ENCODE measurements at places on chromosomes 4 and X.

DNA sequence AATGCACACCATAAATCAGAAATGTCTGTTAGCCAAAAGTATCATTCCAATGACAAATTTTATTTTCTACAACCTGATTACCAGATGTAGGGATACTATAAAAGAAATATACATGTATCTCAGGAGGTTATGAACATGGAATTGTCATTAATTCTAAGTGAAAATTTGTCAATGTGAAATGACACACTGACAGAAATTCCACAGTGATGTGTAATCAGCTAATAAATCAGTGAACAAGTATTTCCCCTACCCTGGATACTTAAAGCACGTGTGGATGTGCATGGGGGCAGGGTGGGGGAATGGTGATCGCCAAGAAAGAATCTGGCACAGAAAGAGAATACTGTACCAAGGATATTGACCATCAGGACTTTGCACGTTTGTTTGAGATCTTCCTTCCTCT lies 123.6 kb downstream of the SH3RF1 start:
- no peak for DNase-seq

DNA sequence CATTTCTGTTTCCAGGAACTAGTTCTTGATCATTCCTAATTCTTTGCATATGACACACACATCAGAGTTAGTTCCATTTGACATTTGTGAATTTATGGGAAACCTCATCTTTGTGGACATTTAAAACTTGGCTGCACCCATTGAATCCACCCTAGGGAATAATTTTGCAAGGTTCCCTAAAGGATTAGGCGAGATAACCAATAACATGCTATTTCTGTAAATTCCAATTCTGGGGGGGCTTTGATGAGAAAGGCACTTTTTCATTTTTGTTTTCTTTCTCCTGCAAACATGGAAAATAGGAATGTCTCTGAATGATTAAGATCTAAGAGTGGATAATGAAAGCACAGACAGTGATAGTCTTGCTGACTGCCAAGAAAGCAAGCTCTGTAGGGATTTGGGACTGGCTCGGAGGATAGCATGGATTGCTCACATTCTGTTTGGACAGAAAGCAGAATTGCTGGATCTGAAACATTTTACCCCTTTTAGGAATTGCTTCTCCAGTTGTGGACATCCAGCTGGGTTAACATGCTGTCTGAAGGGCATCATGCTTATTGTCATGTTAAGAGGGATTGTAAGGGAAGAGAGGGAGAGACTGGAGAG lies 145.1 kb downstream of the NHS start:
- no peak for DNase-seq

DNA sequence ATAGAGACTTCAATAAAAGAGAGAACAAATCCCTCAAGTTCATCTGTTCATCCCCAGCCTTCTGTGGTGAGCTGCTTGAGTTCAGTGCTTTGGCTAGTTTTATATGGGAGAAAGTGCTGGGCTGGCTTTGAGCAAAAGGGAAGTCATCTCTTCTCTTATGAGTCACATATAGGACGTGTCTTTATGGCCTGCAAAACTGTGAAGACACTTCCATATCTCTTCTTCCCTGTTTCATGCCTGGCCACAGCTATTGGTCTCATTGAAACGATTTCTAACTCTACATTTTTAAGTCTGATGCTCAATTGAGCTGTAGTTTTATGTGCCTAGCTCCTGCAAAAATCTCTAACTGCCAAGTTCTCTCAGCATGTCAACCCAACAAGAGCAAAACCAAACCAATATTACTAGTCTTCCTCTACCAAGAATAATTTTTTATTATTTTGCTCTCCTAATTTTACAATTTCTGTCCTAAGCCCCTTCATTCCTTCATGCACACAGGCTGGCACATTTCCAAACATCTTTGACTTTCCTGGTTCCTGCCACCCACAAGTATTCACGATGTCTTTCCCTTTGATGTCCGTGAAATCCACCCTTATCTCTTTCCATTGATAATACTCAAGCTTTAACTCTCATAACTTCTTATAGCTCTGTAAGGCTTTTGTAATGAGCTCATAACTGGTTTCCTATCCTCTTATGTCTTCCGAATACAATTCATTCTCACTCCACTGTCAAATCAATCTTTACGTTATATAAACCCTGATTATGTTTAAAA lies 165.3 kb downstream of the BTC start:
- no peak for DNase-seq

GRCh38 chrX:132732236-132732635 lies 226.2 kb downstream of the HS6ST2 start:
- no peak for DNase-seq

DNA sequence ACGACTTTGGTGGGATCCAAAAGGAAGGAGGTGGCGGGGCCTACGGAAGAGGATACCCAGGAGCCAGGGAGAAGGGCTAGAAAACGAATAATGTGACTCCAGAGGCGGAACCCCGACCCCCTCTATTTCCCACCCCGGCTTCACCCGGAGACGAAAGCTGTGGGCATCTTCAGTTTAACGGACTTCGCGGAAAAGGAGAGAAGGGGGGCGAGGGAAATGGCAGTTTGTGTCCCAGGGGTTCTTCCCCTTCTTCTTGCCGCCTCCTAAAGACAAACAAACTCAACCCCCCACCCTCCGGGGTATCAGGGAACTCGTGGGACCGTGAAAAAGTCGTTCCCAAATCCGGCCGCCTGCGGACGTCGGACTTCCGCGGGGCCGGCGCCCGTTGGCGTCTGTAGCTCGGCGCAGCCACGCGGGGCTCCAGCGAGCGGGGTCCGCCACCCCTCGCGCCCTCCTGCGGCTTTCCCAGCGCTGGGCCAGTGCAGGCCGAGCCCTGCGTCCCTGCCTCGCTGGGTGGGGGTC lies 3.6 kb upstream of the LEF1 start:
- no peak for DNase-seq

- no peak for DNase-seq
Measured at GRCh38 chr4:1291996-1292702, 2.5 kb downstream of the MAEA start.

DNA sequence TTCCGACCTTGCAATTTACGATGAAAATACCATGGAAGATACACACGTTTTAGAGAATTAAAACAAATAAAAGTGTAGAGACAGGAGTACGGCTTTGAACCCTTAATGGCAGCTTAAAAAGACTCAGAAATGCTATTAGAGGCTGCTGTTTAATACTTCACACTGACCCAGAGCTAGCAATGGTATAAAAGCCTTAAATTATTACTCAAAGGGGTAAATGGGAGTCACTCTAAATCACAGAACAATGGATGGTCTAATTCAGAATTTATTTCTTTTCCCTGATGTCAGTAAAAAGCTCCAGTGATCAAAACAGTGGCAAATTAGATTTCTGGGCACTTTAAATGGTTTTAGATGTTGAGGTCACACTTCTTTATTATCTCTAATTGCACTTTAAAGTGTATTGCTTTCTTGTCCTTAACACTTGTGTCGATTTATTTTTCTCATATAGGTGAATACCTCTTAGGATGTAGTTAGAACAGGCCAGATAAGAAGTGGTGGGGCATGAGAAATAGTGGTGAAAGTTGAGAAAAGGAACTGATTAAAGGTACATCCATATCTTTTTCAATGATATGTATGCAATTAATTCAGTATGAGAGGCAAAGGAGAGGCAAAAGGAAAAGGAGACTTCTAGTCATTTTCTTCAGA lies 252.4 kb upstream of the ANKRD50 start:
- no peak for DNase-seq

DNA sequence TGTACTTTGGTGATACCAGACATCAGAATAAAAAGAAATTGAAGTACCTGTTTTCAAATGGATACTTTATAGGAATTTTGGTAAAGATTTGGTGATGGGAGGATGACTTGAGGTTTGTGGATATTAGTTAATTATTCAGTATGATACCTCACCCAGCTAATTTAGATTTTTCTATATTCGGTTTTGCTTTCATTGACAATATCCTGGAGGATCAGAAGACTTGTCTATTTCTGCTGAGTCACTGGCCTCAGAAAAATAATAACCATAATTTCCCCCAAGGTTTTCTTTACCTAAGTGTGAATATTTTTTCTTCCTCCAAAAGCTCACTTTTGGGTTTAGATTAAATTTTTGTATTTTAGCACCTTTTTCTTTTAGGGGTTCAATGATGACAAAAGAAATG lies 100.2 kb downstream of the EGF start:
- no peak for DNase-seq

- no peak for DNase-seq
Measured at GRCh38 chr4:151785484-151786157, 24.8 kb upstream of the GATB start.

DNA sequence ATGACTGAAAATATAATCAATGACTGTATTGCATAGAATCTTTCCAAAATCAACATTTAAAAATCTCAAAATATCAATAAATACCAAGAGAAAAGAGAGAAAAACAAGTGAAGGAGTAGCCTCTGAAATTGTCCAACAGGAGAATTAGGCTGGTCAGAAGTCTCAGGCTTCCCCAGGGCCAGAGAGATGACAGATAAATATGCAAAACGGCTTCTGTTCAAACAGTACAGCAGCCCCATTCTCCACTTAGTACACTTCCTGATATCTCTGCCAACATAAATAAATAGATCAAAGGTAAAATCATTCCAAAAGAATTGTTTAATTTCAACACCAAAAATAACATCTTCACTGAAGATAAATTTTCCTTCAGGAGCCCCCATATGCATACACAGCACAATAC lies 204.7 kb upstream of the GABRA2 start:
- DNase-seq: no peak

GRCh38 chr4:1792832-1793495 lies at the start of gene FGFR3:
Gene FGFR3, plus strand, starts transcription at chr4:1793293. Its CDS starts 642 bp downstream, at chr4:1793935.
- DNase-seq: no peak

DNA sequence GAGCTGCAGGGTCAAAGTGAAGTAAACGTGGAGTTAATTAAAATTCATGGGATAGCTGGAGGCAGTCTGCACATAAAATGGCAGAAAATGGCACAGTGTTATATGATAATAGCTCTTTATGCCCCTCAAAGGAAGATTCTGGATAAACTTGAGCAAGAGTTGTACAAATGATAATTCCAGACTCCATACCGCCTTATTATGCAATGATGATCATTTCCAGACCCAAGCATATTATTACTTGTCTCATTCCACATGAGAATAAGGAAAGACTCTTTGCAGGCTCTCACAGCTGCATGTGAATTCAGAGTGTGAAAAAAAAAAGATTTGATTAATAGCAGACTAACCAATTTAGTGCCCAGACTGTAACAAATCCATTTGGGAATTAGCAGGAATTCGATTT lies 105.4 kb downstream of the STK32B start:
- no peak for DNase-seq

GRCh38 chrX:103727115-103727514 lies 16.4 kb downstream of the TMEM31 start:
- no peak for DNase-seq

DNA sequence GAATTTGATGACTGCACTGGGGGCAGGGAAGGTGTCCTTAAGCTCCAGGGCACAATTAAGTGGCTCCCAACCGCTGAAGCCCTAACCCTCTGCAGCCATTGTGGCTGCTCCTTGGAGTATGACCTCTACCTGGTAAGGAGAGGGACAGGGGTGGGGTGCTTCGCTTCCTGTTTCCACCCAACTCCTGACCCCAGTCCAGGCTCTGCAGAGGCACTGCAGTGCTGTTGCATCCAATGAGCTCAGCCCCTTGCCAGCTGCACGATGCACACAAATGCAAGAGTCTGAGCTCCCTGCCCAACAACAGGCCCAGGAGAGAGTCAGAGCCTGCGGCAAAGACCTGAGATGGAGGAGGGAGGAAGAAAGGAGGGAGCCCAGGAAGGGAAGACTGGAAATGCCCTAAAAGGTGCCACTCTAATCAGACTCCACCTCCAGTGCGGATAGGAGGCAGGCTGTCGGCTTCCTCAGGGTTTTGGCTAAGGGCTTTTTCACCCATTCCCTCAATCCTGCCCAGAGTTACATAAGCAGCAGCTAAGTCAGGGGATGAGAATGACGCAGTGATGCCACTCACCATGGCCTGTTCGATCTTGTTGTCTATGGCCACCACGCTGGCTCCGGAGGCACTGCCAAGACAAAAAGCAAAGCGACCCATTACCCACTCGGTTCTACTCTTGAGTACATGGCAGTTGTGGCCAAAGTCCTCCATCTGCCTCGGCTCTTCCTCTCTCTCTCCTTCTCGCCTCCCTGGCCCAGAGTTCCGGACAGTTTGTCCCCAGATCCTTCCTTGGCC lies 60.1 kb downstream of the TSC22D3 start:
- DNase-seq: no peak

- DNase-seq: no peak
Measured at GRCh38 chr4:70660106-70660505, 6.2 kb downstream of the JCHAIN start.

DNA sequence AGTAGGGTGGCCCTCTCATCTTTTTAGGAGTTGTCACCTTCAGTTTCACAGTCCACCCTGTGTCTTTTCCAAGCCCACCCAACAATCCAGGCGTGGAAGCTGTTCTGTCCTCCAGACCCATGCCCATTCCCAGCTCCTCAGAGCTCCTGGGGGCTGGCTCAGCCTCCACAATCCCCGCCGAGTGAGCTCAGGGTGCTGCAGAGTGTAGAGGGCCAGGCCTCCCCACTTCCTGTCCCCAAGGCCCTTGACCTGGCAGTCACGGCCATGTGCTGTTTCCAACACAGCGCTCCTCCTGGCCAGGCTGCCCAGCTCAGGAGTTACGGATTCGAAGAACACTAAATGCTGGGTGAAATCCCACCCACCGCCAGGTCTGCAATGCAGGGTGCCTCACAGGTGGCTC lies 31.8 kb downstream of the PDHA1 start:
- no peak for DNase-seq

DNA sequence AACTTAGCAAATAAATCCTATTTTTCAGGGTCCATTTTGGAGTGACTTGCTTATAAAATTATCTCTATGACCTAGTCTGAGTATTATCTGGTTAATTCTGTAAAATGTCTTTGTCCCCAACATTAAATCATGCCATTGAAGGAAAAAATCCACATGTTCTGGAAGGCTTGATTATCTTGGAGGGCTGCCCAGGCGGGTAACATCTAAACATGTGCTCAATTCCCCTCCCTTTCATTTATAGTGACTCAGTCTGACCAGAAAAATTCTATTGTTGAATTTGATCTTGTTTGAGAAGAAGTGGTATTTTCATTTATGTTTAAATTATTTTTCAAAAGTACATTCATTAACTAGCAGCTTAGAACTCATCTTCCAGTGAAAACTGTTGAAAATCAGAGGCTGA lies 55.4 kb upstream of the SLC10A7 start:
- DNase-seq: no peak

GRCh38 chr4:139314047-139314800 lies 11.9 kb upstream of the NDUFC1 start:
- no peak for DNase-seq

DNA sequence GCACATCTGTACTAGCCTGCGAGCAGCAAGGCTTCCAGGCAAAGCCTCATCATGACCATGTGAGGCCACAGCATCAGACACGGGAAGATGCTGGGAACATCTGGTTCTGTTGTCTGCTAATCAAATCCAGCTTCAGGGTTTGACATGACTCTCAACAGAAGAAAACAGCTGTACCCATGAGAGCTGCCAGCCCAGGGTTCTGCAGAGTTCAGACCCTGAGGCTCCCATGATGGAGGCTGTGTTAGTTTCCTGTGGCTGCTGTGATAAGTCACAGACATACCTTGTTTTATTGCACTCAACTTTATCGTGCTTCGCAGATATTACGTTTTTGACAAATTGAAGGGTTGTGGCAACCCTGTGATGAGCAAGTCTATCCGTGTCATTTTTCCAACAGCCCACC lies 37.5 kb downstream of the JAKMIP1 start:
- DNase-seq: no peak
